ENCODE measurements at places on chromosomes 12 and 14.
A peak's percentile ranks its signal among the peaks of the same experiment; 100 is the strongest.

DNA sequence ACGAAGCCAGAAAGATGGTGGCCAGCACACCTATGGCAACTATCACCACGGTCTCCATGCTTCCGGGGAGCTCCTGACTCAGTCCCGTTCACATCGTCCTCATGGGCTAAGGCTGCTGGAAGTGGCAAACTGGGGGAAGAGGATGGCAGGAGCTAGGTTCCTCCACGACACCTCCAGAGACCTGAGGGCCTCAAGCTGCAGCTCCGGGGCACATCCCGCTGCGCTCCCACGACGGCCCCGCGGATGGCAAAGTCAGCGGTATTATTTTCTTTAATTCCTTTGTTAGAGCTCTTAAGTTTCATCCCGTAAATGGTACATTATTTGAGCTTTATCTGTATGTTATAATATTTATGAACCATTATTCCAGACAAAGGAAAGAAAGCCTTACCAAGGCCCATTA is 190.5 kb downstream of the DACT1 start:
- no peak for DNase-seq

DNA sequence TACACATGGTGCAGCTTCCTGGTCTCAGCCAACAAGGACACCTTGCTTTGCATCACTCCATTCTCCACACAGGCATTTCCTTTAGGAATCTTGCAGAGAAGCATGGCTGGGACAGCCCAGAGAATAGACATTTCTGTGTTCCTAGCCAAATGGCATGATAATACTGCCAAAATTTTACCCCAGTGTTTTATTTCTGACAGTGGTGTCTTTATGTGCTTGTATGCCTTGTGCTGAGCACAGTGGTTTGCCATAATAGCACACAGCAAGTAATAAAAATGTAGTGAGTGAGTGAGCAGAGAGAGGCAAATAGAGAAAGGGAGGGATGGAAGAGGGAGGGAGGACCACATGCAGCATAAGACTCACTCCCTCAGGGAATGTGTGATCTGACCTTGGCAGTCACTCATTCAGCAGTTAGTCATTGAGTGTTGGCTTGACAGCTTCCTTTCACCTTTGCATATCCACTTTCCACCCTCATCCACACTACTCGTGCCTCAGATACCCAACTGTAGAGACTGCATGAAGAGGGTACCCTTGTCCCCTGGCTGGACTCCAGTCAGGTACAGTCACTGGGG is 212.8 kb upstream of the CCDC196 start:
- DNase-seq = no peak

DNA sequence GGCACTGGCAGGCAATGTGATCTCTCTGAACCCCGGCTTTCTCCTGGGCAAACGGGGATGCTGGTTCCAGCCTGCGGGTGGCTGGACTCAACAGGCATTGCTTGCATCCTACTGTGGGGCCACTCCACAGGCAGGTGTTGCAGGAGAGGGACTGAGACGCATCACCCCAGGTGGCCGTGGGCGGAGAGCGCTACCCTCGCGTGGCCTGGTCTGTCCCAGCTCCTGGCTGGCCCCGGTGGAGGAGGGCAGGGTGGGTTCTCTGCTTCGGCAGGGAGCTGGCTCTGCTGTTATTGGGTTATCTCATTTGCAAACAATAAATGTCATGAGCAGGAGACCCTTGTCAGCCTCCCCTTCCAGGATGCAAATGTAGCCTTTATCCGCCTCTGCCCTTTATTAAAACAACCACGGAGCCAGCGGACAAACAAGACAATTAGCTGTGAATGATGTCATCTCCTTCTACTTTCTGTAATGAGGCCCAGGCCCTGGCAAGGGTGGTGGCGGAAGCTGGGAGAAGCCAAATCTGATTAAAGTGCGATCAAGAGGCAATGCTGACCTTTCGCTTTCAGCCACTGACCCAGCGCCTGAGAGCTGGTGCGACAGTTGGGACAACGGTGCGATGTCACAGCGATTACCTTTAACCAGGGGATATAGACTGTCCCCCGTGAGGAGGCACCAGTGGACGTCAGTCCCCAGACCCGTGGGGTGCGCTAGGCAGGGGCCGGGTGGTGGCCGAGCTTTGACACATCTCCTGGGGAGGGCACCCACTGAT is 161.8 kb downstream of the KIF26A start:
- DNase-seq = no peak

DNA sequence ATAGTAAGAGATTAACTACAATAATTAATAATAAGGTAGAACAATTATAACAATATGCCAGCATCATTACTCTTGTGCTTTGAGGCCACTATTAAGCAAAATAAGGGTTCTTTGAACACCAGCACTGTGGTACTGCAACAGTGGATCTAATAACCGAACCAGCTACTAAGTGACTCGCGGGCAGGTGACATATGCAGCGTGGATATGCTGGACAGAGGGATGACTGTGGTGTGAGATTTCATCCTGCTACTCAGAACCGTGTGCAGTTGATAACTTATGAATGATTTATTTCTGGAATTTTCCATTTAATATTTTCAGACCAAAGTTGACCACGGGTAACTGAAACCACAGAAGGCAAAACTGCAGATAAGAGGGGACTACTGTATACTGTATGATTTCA is 34.4 kb downstream of the BMAL2 start:
- no peak for DNase-seq

DNA sequence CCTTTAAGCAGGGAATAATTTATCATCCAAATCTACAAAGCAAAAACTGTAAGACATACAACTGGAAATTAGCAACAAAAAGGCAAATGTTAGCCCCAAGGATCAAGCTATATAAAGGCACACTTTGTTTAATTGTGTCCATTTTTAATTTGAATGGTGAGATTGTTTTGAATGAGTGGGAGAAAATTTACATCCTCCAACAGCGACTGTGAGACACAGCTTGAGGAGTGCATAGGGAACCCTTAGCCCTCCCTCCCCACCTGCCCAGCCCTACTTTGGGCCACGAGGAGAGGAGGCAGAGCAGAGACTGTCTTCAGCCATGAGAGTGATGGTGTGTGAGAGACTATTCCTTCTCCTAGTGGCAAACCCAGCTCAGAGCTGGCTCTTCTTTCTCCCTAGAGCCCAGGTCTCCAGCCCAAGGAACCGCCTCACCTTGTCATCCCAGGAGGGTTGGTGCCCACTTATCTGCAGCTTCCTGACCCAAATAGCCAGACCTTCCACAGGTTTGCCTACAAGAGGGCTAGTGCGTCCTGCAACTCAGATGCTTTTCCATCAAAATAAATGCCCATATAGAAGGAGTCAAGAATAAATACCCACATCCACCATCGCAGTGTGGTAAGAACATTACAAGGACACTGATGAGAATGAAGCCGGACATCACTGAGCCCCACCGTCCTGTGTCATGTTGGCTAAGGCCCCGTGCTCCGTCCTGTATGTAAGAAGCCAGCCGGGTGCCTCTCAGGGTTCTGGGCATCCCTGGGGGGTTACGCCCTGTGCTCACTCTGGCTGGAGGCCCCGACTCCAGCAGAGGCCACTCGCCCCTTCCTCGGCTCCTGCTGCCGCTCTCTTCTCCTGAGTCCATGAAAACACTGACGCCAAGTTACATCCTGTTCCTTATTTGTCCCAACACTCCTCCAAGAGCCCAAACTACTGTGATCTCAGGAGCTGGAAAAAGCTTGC is 36.4 kb upstream of the C14orf180 start:
- no peak for DNase-seq

DNA sequence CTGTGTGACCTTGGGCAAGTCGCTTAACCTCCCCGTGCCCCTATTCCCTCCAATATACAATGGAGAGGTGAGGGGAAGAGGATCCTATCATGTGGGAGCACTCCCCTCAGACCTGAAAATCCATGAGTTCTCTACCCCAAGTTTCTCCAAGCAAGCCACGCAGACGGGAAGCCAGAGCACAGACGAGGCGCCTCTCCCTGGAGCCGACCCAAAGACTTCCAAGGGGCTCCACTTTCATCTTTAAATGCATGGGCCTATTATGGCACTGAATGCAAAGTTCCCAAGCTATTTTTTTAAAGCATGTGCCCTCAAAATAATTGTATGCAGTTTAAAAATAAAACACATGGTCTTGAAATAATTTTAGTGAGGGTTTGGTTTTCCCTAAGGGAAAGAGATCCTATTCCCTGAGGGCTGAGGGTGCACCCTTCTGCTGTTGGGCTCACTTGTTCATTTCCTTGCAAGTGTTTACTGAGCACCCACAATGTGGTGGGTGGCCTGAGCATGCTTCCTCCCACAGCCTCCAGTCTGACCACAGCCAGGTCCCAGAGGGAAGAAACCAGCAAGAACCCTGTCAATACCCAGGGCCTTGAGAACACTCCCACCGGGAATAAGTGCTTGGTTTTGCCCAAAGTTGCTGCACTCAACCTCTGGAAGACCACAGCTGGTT is 14.6 kb downstream of the CMKLR1 start:
- DNase-seq = no peak

DNA sequence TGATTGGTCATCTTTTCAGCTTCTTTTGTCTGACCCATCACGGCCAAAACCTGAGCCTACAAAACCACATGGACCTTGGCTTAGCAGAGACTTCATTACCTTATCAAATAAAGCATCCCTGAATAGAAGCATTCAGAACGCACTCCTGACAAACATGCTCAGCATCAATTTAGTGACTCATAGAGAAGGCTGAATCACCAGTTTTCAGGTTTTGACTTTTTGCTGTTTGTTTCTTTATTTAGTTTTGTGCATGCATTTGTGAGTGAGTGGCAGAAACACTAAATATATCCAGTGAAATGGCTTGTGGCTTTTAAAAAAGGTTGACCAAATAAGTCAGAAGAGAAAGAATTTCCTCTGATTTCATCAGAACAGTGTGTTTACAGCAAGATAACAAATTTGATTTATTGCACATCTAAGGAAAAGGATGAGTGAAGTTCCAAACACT is 19.0 kb upstream of the OVCH1 start:
- DNase-seq = peak; percentile 22

All from fibroblast of skin of scalp (primary cell).